ENCODE measurements at places on chromosomes 7 and 10.

DNA sequence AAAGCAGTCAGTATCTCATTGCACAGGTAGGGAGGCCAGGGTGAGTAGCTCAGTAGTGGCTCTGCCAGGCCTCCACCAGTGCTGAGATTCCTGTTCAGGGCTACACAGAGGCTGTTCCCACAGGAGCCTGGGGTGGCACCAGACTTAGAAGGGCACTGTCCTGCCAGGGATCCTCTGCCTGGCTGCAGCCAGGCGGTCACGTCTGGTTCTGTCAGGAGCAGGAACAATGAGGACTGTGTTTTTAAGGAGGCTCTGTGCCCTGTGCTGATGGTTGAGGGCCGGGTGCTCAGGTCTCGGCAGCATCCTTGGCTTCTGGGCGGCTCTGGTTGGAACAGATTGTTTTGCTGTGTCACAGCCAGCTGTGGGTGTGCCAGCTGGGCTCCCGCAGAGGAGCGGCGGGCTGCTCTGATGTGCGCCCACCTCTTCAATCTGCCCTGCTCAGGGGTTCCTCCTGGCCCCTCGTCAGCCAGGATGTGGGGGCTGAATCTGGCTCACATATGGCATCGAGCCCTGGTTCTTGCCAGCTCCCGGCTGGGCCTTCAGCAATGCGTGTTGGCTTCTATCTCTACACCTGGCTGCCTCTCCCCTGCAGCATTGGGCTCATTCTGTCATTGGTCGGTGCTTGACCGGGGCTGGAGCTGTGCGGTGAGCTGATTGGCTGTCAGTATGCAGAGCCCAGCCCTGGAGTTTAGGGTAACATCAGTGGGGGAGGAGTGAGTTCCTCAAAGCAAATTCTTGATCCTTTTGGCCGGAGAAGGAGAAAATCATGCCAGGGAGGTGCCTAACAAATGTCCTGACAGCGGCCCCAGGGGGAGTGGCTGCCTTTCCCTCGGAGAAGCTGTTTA lies 41.2 kb downstream of the TACR2 start:
- DNase-seq, result no peak

- no peak for DNase-seq
These were observed 249.8 kb upstream of the VSTM2A start for GRCh38 chr7:54292171-54292925.

DNA sequence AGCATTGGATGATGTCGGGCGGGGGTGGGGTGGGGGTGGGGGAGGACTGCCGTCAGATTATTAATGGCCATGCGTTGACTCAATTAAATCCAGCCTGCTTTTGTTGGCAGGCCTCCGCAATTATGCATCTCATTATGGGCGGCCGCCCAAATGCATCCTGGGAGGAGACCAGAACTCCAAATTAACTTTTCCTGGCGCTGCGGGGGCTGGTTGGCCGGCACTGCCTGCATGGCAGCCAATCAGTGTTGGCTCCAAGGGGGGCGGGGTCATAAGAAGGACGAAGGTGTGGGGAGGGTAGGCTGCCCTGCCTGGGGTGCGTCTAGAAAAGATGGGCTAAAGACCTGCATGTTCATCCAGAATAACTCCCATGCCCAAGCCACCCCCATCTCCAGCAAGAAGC lies 83.9 kb upstream of the PAX2 start:
- DNase-seq, result no peak

DNA sequence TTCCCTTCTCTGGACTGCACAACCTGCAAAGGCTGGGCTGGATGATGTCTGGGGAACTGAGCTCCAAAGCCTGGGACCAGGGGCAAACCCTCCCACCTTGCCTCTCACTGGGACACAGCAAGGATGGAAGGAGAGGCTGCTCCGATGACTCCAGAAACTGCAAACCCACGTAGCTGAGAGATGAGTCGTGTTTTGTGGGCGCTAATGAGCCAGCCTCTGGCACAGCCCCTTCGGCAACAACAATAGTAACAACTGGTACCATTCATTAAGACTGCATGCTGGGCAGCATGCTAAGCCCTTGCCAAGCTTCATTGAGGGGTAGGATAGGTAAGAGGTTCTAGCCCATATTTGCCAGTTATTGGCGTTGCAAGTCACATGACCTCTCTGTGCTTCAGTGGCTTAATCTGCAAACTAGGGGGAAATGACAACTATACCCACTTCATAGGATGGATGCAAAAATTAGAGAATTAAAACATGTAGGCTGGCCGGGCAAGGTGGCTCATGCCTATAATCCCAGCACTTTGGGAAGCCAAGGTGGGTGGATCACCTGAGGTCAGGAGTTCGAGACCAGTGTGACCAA lies 145.9 kb downstream of the SH3PXD2A start:
- DNase-seq, result no peak

- DNase-seq, result no peak
These were observed 33.8 kb downstream of the VOPP1 start for GRCh38 chr7:55538538-55538937.

GRCh38 chr7:4996696-4997222 lies 37.8 kb upstream of the MMD2 start:
- no peak for DNase-seq

DNA sequence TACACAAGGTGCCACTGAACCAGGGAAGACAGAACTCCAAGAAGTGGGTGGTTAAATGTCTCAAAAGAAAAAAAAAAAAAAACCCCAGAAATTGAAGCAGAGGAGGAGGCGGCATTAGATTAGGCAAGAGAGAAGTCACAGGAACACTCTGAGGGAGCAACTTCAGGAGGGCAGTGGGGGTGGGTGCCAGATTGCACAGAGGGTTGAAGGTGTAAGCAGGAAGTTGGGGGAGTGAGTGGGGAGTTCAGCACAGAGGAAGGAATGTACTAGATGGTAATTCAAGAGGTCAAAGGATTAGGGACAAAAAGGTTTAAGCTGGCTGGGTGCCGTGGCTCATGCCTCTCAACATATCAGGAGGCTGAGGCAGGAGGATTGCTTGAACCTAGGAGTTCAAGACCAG lies 110.0 kb upstream of the PDLIM1 start:
- DNase-seq, result no peak

GRCh38 chr7:82816272-82816671 lies 346.4 kb downstream of the PCLO start:
- no peak for DNase-seq

GRCh38 chr10:5949009-5949759 lies 28.2 kb downstream of the IL15RA start:
- peak; percentile 28 for DNase-seq

DNA sequence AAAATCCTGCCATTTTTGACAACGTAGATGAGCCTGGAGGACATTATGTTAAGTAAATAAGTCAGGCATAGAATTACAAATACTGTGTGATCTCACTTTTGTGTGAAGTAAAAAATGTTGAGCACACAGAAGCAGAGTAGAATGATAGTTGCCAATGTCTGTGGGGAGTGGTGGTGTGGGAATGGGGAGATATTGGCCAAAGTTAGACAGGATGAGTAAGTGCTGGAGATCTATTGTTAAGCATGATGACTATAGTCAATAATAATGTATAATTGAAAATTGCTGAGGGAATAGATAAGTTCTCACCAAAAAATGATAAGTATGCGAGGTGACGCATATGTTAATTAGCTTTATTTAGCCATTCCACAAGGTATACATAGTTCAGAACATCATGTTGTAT lies 92.0 kb downstream of the GPR85 start:
- DNase-seq, result no peak

- no peak for DNase-seq
These were observed 70.4 kb downstream of the INPP5A start for GRCh38 chr10:132607961-132608495.

DNA sequence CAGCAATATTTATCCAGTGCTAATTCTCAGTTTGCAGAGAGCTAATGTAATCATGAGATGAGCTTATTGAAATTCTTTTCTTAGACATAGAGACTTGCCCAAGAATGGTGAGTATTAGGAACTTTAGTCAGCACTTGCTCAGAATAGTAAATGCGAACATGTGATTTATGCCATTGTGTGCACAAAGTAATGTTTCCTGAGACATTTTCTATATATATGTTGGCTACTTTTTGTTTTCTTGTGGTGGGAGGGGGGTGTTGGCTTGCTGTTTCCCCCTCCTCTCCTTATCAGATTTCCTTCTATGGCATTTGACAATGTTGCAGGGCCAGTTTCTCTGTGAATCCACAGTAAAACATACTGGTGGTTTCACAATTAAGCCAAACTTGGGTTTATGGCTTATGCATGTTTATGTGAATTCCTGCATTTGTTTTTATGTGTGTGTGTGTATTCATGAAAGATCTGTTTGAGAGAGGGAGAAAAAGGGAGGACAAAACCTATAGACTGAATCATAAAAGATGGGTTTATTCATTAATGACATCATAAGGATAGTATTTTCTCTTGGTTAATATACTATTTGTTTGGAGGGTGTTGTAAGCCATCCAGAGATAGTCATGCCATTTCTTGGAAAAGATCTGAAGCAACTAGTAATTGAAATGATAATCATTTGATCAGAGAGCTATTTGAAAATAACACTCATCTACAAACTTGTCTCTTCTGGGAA lies 36.3 kb downstream of the ARID5B start:
- DNase-seq, result no peak

DNA sequence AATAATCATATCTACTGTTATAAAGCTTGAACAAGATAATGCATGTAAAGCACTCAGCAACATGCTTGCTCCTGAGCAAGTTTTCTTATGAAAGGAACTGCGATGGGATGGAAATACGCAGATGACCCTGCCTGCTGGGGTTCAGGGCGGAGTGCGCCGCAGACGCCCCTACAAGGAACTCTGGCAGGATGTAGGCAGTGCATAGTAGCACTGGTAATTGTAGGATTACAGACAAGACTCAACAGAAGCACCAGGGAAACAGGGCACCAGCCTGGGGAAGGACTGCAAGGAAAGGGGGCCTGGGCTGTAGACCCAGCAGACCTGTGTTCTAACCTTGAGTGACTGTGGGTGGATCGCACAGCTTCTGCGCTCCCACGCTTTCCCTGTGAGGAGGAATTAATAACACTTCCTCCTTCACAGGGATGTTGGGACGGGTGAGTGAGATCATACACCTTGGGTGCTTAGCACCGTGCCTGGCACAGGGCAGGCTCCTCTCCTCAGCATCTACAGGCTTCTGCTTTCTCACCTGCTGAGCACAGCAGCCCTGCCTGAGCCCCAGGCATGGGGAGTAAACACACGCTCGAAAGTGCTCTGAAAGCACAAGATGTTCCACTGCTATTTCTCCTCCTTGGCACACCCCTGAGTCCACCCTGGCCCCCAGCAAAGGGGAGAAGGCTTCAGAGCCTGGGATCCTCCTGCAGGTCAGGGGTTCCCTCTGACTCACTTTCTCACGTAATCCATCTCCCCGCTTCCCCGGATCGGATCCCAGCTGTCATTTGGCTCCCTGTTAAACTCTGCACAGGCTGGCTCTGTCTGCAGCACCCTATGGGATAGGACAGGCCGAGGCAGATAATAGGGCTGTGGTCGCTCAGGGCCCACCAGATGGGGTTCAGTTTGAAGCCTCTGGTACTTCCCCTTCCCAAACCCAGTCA lies 19.2 kb downstream of the ITPRIP start:
- no peak for DNase-seq

DNA sequence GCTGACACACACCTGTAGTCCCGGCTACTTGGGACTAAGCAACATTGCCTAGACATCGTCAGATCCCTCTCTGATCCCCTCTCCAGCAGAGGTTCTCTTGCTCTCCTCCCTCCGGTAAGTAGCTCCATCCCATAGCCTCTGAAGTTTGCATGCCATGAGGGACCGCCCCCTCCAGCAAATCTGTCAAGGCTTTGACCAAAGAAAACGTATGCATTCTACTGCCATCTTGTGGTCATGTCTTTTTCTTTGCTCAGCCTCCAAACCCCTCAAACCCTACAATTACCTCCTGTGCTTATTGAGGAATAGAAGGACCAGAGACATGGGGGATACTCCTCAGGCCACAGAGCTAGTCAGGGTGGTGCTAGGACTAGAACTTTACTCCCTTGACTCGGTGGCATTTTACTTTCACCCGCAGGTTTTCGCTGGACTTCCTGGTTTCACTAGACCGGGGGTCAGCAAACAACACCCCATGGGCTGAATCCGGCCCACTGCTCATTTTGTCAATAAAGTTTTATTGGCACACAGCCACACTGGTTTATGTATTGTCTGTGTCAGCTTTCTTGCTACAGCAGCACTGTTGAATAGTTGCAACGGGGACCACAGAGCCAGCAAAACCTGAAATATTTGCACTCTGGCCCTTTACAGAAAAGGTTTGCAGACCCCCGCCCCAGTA lies 202.6 kb upstream of the FOXK1 start:
- no peak for DNase-seq

- DNase-seq, result no peak
These were observed 700.7 kb downstream of the AUTS2 start for GRCh38 chr7:70298780-70299471.

DNA sequence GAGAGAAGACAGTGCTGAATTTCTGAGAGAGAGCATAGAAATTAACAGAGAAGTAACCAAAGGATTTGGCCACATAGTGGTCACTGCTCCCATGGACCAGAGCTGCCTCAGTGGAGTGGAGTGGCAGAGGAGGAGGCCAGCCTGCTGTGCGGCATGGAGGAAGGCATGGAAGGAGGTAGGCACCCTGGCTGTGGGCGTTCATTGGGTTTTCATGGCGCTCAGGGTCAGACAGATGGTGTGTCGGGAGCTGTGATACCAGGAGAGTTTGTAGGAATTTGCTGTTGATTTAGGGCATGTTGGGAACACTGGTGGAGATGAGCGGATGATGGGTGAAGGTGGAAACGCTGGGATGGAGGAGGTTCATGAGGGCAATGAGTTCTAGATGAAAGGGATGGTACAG lies 78.9 kb upstream of the INSYN2A start:
- DNase-seq, result no peak

- DNase-seq, result no peak
These were observed 1577.2 kb upstream of the LRRTM3 start for GRCh38 chr10:65348637-65349036.

DNA sequence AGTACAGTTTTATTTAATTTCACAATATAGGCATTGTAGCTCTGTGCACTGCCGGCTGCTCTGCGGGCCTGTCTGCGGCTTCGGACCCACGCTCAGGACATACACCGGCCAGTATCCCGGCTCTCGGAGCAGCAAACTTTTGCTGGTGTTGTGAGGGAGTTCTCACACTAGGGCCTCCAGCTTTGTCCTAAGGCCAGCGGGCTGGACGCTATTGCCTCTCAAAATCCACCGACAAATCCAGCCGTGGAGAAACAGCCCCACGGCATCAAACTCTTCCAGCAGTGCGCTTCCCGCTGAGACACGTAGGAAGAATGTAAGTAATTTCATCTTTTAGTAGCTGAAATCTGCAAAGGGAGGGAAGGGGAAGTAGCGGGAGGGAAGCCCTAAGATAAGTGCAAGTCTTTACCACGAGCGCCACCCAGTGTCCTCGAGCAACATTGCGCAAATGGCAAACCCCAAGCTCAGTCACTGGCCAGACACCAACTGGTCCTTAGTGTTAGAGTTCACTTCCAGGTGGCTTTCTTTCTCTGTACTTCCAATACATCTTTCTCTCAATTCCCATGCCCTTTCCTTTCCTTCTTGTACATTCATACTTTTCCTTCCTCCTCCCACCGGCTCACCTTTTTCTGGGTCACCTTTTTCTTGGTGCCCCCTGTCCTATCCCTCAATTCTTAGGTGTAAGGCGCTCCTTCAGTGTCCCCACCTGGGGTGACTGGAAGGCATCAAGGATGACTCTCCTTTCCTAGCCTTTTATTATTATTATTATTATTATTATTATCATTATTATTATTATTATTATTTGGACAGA lies 3.0 kb upstream of the DLX5 start:
- peak; percentile 63 for DNase-seq
